NCI-H1694 (cell line): ENCODE measurements at places on chromosomes 4 and X.

DNA sequence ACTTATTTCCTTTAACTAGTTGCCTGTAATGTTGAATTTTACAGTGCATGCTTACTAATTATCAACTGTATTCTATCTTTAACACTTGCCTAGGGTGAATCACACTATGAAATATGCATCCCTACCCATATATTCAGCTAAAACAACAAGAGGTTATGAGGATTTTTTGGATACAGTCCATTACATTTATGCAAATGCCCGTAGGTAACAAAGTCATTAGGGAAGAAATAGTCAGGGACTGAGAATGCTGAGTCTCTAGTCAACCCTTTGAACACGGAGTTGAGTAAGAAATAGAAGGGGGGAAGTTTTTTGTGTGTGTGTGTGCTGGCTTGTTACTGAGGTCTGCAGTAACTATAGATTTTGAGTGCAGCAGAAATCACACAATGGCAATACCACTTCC lies 26.1 kb upstream of the CBLL2 start:
- DNase-seq: no peak

DNA sequence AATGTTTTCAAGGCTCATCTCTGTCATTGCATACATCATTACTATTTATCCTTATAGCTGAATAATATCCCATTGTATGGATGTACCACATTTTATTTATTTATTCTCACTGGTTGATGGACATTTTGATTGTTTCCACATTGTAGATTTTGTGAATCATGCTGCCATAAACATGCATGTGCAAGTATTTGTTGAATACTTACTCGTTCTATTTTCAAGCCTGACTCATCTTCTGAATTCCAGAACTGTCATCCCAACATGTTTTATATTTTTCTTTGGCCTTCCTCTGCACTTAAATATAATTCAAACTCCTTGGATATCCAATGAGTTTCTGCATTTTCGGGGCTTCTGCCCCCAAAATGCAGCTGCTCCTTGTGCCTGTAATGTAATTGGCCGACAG lies 77.6 kb downstream of the MXRA5 start:
- DNase-seq: no peak

GRCh38 chrX:43655151-43656004 lies 721 bp upstream of the MAOA start:
- no peak for DNase-seq

DNA sequence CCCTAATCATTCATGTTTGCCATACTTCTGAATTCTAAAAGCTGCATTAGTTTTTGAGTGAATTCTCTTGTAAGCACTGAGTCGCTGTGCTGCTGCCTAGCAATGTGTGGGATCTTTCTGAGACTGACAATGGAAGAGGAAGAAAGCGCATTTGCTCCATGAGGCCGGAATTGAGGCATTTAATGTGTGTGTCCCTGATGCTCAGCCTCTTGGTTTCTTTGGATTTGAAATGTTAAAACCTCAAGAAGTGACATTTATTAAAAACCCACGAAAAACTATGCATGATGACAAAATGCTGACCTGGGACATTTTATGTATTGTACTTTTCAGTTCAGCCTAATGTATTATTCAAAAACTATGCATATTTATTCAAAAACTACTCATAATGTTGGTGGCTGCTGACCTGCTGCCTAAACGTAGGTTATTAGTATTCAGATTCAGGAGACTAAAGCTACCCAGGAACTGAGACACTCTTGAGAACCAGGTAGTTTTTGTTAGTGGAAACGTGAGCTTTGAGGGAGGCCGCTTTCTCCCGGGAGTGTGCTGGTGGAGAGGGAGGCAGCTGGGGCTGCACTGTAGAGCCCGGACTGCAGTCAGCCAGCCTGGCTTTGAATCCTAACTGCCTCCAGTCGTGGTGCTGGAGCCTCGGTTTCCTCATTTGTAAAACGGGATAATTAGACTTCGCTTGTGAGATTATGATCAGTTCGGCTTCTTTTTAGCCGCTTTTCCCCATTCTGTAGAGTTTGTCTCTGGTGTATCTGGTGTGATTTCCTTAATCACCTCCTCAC lies 11.3 kb downstream of the RGS12 start:
- DNase-seq: no peak

- no peak for DNase-seq
Observed at GRCh38 chr4:185886832-185887524, 75.0 kb upstream of the SORBS2 start.

GRCh38 chrX:23341452-23341851 lies 6.8 kb downstream of the PTCHD1 start:
- no peak for DNase-seq

DNA sequence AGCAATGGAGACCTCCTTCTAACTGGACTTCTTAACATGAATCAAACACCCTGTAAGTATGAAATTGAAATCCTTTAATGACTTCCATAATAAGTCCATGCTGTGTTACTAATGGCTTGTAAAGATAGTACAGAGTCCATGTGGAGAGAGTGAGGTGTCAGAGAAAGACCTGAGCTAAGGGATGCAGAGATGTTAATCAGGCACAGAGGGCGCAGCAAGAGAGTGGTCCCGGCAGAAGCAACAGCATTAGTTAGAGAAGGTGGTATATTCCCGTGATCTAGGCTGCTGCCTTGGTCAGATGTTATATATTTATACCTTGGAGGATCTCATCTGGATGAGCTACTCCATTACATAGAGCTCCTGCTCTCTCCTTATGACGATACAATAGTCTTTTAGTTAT lies 295.3 kb downstream of the LDB2 start:
- no peak for DNase-seq

DNA sequence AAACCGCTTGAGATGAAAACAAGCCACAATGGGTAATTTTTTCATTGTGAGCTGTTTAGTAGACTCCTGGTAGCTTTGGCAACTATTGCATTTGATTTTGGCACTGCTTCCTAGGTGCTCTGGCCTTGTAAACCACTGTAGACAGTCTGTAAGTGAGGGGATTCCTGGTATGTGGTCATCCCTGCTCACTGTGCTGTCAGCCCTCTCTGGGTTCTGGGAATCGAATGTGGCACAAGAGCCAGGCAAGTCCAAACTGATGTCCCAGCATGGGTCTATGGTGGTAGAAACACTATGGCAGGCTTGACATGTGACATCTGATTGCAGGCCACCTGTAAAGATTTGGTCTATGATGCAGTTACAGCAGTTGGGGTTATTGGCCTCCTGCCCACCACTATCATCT lies 2.5 kb downstream of the USP51 start:
- no peak for DNase-seq
